ENCODE measurements at places on chromosomes 4 and X.

- peak; percentile 73 for DNase-seq
These were observed 1.8 kb downstream of the MAML3 start for GRCh38 chr4:140152013-140152703.

GRCh38 chr4:2599304-2599654 lies 62.8 kb downstream of the FAM193A start:
- no peak for DNase-seq

DNA sequence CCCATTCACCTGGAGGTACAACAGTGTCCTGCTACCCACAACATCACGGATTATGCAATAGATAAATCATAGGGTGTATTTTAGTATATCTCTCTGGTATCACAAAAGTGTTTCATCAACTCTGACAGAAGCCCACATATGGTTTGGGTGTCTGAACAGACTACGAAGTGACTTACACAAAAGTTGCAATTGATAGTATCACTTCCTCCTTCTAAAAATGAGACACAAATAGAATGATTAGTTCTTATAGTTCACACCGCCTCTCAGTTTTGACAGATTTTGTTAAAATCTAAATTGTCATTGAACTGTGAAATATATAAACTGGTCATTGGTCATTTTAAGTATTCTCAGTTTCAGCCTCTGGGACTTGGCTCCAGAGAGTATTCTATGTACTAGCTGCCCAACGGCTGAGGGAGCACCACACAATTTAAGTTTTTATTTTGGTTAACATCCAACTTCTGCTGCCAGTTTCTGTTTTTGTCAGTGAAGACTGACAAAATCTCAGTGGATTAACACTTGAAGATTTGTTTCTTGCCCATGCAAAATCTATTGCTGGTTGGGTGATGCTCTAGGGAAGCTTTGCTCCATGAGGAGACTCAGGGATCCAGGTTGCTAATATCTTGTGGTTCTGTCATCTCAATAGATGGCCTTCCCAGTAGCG lies 113.8 kb upstream of the PUDP start:
- no peak for DNase-seq

DNA sequence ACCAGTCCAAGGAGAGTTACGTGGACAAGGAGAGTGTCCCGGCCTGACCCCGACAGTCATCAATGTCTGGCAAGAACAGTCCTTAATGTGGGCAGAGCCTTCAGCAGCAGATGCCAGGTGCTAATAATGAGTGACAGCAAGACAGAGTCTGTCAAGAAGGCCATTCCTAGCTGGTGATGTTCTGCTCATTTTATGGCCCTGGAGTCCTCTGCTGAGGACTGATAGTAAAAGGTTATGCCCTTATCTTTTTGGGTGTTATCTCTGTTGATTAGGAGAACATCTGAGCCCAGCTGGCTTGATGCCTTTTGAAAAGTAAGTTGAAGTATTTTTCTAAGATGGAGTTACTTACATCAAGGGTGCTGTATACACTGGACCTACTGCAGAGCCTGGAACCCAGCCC lies 67.3 kb downstream of the SLC34A2 start:
- DNase-seq: no peak

GRCh38 chrX:4588056-4588455 lies 874.6 kb upstream of the PRKX start:
- no peak for DNase-seq

DNA sequence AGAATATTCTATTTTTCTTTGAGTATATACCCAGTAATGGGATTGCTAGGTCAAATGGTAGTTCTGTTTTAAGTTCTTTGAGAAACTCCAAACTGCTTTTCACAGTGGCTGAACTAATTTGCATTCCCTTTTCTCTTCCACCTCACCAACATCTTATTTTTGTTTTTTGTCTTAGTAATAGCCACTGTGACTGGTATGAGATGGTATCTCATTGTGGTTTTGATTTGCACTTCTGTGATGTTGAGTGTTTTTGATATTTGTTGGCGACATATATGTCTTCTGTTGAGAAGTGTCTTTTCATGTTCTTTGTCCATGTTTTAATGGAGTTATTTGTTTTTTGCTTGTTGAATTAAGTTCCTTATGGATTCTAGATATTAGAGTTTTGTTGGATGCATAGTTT lies 24.4 kb downstream of the AIMP1 start:
- DNase-seq: no peak

DNA sequence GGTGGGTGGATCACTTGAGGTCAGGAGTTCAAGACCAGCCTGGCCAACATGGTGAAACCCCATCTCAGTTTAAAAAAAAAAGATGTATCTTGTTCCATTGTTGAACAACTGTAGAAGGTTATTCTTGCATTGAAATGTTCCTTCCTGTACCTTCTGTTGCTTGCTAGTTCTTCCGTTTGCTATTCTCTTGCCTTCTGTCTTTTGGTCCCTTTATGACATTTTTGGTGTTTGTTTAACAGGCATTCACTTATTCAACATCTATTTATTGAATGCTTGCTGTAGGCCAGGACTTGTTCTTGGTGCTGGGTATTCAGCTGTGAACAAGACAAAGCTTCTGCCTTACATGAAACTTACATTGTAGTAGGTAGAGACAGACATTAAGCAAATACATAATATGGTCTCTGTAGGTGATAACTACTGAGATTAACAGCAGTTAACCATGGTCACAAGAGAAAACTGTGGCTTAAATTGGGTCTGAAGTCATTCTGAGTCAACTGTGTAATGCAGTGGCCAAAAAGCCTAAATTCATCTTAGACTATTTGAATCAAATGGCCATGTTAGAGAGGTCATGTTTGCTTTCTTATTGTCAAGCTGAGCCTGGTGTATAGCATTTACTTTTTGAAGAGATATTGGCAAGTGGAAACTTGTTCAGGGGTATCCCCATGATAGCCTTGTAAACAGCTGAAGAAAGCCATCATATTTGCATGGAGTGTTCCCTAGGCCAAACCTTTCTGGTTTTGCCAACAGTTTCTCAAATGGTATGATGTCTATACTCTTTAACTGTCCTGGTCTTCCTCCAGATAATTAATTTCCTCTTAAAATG lies 35.6 kb downstream of the GAB1 start:
- no peak for DNase-seq

- no peak for DNase-seq
These were observed 404.0 kb downstream of the PPARGC1A start for GRCh38 chr4:23485801-23486200.

DNA sequence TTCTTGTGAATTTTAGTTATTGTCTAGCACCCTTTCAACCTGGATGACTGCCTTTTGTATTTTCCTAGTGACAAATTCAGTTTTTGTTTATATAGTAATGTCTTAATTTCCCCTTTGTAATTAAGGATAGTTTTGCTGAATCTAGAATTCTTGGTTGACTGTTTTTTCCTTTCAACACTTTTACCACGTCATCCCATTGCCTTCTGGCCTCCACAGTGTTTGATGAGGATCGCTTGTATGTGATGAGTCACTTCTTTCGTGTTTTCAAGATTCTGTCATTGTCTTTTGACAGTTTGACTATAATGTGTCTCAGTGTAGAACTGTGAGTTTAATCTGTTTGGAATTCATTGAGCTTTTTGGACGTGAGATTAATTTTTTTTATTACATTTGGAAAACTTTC lies 30.1 kb downstream of the KDM6A start:
- no peak for DNase-seq

DNA sequence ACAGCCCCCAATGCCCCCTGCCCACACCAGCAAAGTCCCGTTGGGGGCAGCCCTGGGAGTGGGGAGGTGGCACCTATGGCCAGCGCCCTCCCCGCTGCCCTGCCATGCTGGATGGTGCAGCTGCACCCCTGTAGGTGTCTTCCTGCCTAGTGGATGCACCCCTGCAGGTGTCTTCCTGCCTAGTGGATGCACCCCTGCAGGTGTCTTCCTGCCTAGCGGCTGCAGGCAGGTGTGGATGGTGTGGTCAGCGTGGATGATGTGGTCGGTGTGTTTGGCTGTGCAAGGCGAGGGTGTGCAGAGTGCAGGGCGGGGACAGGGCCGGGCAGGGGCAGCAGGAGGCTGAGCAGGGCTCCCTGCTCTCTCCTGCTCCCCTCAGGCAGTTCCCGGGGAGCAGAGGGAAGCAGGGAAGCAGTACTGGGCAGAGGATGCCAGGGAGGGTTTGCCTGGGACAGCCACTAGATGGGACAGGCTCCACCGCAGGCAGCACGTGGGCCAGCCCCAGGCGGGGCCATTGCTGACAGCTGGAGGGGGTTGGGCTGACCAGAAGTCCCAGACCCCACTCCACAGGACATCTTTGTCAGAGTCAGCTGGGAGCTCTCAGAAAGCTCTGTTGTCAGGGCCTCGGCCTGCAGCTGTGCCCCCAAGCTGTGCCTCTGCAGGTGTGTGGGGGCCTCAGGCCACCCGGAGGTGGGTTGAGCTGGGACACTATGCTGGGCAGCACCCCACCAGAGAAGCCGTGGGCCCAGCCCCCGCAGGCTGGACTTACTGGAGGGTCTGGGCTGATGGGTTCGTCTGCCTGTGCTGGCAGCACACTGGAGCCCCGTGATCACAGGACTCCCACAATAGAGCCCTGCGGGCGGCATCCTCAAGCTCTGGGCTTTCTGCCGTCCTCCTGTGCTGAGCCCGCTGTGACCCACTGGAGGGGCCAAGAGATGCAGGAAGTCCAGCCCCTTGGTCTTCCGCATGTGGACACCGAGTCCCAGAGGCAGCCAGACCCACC lies 23.7 kb downstream of the DOK7 start:
- no peak for DNase-seq

DNA sequence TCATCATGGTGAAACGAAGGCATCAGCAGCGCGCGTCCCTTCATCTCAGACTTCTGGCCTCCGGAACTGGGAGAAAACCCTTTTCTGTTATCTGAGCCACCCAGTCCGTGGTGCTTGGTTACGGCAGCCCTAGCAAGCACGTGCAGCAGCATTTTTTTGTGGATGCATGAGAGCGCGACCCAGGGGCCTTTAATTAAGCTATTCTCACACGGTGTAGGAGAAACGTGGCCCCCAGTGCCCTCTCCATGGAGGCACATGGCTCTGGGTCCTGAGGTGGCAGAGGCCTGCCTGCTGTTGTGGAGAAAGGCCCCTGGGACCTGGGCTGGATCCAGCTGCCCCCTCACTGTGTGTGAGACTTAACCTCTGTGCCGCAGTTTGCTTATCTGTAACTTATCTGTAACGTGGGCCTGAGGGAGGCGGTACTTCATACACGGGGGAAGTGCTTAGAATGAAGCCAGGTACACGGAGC lies 9.5 kb downstream of the CLCN4 start:
- DNase-seq: no peak

- DNase-seq: no peak
These were observed 1.8 kb downstream of the PGAM4 start for GRCh38 chrX:77967631-77968030.

All from CD4-positive, alpha-beta T cell treated with Interleukin-4 for 1 hour (primary cell).